ENCODE measurements at places on chromosomes 6 and 20. TPM values are rescaled to one million over a fixed set of nuclear protein-coding genes. Genes with fewer than 3 reads are reported as not detected.

GRCh38 chr20:51661609-51662178 lies 106.5 kb downstream of the ATP9A start:
- H3K36me3 ChIP-seq, result no peaks in the 10 kb centered on the region
- no peaks in the 10 kb centered on the region for H3K4me1 ChIP-seq
- H3K27me3 ChIP-seq, result no peaks in the 10 kb centered on the region
- no peak for DNase-seq
- H3K27ac ChIP-seq, result no peak overlapping the region
- no peak overlapping the region for H3K4me3 ChIP-seq

DNA sequence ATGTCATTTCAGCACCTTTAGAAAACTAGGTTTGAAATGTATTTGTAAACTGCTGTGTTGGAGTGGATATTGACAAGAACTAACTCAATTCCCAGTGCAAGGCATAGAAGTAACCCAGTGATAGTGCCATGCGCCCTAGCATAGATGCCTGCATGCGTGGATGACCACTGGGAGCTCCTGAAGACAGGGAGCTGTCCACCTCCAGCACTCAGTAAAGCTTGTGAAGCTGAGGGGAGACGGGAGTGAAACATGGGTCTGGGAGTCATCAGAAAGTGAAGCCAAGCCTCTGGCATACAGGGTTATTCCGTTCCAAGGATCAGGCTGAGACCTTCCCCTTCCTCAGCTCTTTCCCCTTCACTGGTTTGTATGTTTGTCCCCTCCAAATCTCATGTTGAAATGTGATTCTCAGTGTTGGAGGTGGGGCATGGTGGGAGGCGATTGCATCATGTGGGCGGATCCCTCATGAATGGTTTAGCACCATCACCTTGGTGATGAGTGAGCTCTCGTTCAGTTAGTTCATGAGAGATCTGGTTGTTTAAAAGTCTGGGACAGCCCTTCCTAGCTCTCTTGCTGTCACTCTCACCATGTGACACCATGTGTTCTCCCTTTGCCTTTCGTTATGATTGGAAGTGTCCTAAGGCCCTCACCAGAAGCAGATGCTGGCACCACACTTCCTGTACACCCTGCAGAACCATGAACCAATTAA lies 146.5 kb upstream of the FERMT1 start:
- no peaks in the 10 kb centered on the region for H3K36me3 ChIP-seq
- H3K4me3 ChIP-seq, result no peak overlapping the region
- no peaks in the 10 kb centered on the region for H3K27me3 ChIP-seq
- no peak for DNase-seq
- H3K4me1 ChIP-seq, result no peaks in the 10 kb centered on the region

Gene CRNKL1
- 12.5 TPM for total RNA-seq

Gene FBXO5
- 2.9 TPM for total RNA-seq

GRCh38 chr6:114153448-114153847 lies 182.5 kb upstream of the HDAC2 start:
- no peaks in the 10 kb centered on the region for H3K4me1 ChIP-seq
- no peak overlapping the region for H3K27ac ChIP-seq
- no peak overlapping the region for H3K4me3 ChIP-seq
- no peaks in the 10 kb centered on the region for H3K27me3 ChIP-seq
- no peaks in the 10 kb centered on the region for H3K36me3 ChIP-seq
- no peak for DNase-seq

Gene ASIP
- total RNA-seq, result not detected

- no peak for DNase-seq
- no peaks in the 10 kb centered on the region for H3K27me3 ChIP-seq
- H3K36me3 ChIP-seq, result no peaks in the 10 kb centered on the region
- no peak overlapping the region for H3K4me3 ChIP-seq
Measured at GRCh38 chr6:142679907-142680700, 264.9 kb downstream of the HIVEP2 start.

DNA sequence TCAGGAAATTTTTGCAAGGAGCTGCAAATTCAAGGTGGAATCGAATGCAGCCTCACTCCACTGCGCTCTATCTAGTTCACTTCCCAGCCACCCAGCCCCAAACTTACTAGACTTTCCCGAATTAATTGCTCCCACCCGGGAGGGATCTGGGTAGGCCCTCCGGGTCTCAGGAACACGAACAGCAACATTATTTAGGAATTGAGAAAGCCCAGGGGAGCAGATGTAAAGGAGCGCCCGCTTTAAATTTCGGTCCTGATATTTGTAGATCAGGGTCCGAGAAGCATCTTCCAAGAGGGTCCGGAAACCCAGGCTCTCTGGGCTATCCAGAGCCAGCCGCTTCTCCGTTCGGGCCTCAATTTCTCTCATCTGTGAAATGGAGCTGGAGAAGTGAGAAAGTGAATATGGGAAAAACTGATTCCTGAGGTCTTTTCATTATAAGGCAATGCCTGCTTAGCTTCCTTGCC lies 490 bp upstream of the ID1 start:
- no peak for DNase-seq
- H3K4me3 ChIP-seq, result peak overlapping the region; percentile 63
- H3K4me1 ChIP-seq, result no peaks in the 10 kb centered on the region
- H3K27me3 ChIP-seq, result no peaks in the 10 kb centered on the region
- peaks cover 16% of the 10 kb centered on the region for H3K36me3 ChIP-seq
- peak overlapping the region; percentile 90 for H3K27ac ChIP-seq

DNA sequence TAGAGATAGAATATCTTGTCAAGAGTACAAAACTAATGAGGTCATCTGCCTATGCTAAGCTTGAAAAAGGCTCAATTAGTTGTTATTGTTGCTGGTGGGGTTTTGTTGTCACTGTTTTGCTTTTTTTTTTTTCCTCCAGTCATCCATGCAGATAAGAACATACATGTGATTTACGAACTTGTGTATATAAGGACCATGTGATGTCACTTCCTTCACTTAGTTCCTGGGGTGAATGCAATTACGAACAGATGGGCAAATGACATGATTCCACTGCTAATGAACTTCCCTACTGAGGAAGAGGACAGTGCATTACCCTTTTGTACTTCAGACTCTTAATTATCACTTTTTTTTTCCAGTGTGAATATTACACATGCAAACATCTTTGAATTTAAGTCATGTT lies 1175.3 kb upstream of the GJE1 start:
- no peak overlapping the region for H3K27ac ChIP-seq
- no peak overlapping the region for H3K4me3 ChIP-seq
- no peaks in the 10 kb centered on the region for H3K27me3 ChIP-seq
- H3K4me1 ChIP-seq, result no peaks in the 10 kb centered on the region

Gene EFCAB8
- total RNA-seq, result not detected

DNA sequence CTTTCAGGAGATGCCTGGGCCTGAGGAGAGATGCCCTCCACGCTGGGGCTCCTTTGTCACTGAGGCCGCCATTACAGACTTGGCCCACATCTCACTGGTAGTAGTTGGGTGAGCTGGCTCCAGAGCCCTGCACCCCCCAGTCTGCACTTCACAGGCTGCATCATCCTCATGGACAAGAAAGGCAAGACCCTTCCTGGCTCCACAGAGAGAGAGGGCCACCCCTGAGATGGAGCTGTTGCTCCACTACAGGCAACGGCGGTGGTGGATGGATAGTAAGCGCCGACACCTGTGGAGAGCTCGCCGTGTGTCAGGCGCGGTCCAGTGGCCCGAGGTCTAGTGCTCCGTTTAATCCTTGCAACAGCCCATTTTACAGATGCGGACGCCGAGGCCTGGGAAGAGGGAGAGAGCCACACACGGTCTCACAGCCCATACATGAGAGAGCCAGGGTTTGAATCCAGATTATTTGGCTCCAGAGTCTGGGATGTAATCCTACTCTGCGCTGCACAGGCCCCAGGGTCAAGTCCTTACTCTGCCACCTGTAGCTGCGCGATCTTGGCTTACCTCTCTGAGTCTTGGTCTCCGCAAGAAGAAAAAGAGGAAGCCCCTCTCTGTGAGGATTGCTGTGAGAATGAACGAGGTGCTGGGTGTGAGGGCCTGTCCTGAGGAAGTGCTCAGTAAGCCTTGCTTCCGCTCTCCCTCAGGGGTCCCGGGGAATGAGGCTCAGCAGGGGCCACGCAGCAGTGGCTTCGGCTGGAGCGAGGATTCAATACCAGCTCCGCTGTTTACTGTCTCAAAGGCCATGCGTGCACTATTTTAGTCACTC lies 34.5 kb downstream of the SPDEF start:
- no peaks in the 10 kb centered on the region for H3K36me3 ChIP-seq
- no peak for DNase-seq
- H3K4me1 ChIP-seq, result no peaks in the 10 kb centered on the region
- H3K27ac ChIP-seq, result no peak overlapping the region
- no peaks in the 10 kb centered on the region for H3K27me3 ChIP-seq

GRCh38 chr6:33827546-33828451 lies 24.0 kb upstream of the MLN start:
- no peaks in the 10 kb centered on the region for H3K27me3 ChIP-seq
- no peak for DNase-seq
- no peak overlapping the region for H3K4me3 ChIP-seq
- no peak overlapping the region for H3K27ac ChIP-seq
- no peaks in the 10 kb centered on the region for H3K4me1 ChIP-seq
- no peaks in the 10 kb centered on the region for H3K36me3 ChIP-seq

Gene MYH7B
- total RNA-seq, result 24.4 TPM

Gene BCAS1
- not detected for total RNA-seq

- no peaks in the 10 kb centered on the region for H3K27me3 ChIP-seq
- H3K27ac ChIP-seq, result no peak overlapping the region
- H3K4me3 ChIP-seq, result no peak overlapping the region
- H3K4me1 ChIP-seq, result no peaks in the 10 kb centered on the region
Measured at GRCh38 chr6:43757966-43758616, 11.9 kb upstream of the VEGFA start.

- H3K4me1 ChIP-seq, result no peaks in the 10 kb centered on the region
- no peaks in the 10 kb centered on the region for H3K27me3 ChIP-seq
- no peak overlapping the region for H3K27ac ChIP-seq
- no peak for DNase-seq
- no peaks in the 10 kb centered on the region for H3K36me3 ChIP-seq
- no peak overlapping the region for H3K4me3 ChIP-seq
Measured at GRCh38 chr6:57024775-57025174, 21.7 kb upstream of the KIAA1586 start.

- H3K27me3 ChIP-seq, result no peaks in the 10 kb centered on the region
- H3K4me1 ChIP-seq, result no peaks in the 10 kb centered on the region
- no peak overlapping the region for H3K27ac ChIP-seq
- DNase-seq, result no peak
- no peaks in the 10 kb centered on the region for H3K36me3 ChIP-seq
Measured at GRCh38 chr6:6235786-6236185, 84.7 kb downstream of the F13A1 start.

Gene OXT
- total RNA-seq, result not detected

DNA sequence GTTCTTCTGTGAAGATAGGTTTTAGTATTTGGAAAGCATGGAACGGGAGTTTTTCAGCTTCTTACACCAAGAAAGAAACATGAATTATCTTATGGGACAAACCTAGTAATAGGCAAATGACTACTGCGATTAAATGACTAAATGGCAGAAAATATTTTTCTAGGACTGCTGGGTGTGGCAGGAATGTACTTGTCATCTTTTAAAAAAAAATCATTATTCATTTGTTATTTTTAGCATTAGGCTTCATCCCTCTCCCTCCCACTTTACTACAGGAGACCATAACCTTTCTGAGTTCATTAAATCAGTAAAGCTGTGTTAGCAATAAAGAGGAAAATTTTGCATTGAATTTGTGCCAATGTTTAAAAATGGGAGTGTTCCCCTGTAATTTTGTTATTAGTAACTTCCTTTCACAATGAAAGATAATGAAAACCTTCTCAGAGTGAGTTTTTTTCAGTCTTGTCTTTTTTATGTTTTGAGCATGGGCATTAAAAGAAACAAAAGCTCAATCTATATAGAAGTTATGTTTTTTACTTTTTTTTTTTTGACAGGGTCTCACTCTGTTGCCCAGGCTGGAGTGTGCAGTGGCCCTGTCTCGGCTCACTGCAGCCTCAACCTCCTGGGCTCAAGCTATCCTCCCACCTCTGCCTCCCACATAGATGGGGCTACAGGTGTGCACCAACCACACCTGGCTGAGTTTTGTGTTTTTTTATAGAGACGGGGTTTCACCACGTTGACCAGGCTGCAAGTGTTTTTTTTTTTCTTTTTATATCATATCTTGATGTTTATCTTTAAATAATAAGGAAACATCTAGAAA lies 105.6 kb upstream of the CLDN20 start:
- H3K27ac ChIP-seq, result no peak overlapping the region
- no peak for DNase-seq
- H3K4me1 ChIP-seq, result no peaks in the 10 kb centered on the region
- H3K4me3 ChIP-seq, result no peak overlapping the region

DNA sequence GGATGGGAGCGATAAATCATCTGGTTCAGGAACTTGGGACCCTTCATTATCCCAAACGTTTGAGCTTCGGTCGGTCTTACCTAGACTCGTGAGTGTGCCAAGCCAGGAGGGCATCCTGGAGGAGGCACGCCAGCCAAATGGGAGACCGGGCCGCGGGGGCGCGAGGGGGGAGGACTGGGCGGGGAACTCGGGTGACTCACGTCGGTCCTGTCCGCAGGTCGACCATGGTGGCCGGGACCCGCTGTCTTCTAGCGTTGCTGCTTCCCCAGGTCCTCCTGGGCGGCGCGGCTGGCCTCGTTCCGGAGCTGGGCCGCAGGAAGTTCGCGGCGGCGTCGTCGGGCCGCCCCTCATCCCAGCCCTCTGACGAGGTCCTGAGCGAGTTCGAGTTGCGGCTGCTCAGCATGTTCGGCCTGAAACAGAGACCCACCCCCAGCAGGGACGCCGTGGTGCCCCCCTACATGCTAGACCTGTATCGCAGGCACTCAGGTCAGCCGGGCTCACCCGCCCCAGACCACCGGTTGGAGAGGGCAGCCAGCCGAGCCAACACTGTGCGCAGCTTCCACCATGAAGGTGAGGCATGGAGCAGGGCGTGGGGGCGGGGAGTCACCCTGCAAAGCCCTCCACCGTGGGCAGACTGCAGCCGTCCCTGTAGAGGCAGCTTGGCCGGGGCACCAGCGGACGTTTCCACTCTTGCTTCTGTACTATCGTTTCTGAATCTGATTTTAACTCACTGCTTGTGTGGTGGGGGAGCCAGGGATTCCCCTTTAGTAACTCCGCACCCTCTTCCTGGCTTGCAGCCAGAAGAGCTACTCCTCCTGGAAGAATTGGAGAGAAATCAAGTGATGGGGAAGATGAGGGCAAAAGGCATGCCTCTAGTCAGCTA lies 2.7 kb downstream of the BMP2 start:
- no peak overlapping the region for H3K27ac ChIP-seq
- no peaks in the 10 kb centered on the region for H3K4me1 ChIP-seq
- no peak for DNase-seq
- H3K27me3 ChIP-seq, result no peaks in the 10 kb centered on the region
- peak overlapping the region; percentile 71 for H3K4me3 ChIP-seq

GRCh38 chr20:325045-325888 lies at the start of gene SOX12:
SOX12 (plus strand) TSS chr20:325552; CDS start chr20:325925, 373 bp downstream.
- peak within 1 kb of the TSS; percentile 73 for H3K4me3 ChIP-seq
- no peaks in the 10 kb centered on the region for H3K4me1 ChIP-seq
- H3K27me3 ChIP-seq, result no peaks in the 10 kb centered on the region
- H3K27ac ChIP-seq, result peak within 1 kb of the TSS; percentile 95
- H3K36me3 ChIP-seq, result no peaks in the 10 kb centered on the region
- peak; percentile 97 for DNase-seq
